ENCODE measurements at places on chromosomes 1 and 21. TPM values are rescaled to one million over a fixed set of nuclear protein-coding genes. Genes with fewer than 3 reads are reported as not detected.

DNA sequence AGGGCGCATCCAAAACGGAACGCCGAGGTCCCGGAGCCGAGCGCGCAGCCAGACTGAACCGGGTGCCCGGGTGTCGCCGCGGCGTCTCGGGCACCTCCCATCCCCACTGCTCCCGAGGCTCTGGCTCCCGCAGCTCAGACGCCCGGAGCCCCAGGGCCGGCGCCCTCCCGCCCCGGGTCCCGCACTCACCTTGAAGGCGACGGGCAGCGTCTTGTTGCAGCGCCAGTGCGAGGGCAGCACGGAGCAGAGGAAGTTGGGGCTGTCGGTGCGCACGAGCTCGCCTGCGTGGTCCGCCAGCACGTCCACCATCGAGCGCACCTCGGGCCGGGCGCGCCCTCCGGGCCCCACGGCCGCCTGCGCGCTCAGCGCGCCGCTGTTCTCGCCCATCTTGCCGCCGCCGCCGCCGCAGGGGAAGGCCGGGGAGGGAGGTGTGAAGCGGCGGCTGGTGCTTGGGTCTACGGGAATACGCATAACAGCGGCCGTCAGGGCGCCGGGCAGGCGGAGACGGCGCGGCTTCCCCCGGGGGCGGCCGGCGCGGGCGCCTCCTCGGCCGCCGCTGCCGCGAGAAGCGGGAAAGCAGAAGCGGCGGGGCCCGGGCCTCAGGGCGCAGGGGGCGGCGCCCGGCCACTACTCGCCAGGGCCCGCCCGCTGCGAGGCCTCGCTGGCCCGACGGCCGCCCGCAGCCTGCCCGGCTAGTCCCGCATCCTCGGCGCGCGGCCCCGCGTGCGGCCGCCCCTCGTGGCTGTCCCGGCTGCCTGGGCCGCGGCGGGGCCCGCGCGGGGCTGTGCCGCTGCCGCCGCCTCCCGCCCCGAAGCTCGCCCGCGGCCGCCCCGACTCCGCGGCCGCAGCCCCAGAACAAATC lies 447 bp downstream of the RUNX3 start:
- peak; percentile 28 for DNase-seq

GRCh38 chr1:97093741-97094140 lies 372.2 kb downstream of the PTBP2 start:
- DNase-seq = no peak

PRDM16 gene
- 21.4 TPM for total RNA-seq

- no peak for DNase-seq
Observed at GRCh38 chr1:3249631-3250501, 180.9 kb downstream of the PRDM16 start.
